Effector memory CD4-positive, alpha-beta T cell (primary cell): ENCODE measurements at places on chromosomes 12 and 14.
A peak's percentile ranks its signal among the peaks of the same experiment; 100 is the strongest.

DNA sequence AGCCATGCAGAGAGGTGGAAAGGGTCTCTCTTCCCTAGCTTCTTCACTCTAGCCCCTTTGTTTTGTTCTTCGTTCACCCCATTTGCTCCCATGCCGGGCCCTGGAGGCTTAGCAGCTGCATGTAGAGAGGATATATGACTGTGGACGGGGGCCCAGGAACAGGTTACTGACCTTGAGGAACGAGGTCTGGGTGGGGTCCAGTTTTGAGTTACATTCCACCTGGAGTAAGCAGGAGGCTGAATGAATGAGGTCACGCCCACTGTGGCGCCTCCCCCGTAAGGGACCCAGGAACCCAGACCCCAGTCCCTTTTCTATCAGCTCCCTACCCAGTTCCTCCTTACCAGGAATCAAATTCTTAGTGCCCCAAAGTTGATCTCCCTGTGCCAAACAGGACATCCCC lies 6.6 kb downstream of the NDRG2 start:
- DNase-seq = no peak

GRCh38 chr14:68718023-68718990 lies 74.6 kb downstream of the ZFP36L1 start:
- DNase-seq = no peak

DNA sequence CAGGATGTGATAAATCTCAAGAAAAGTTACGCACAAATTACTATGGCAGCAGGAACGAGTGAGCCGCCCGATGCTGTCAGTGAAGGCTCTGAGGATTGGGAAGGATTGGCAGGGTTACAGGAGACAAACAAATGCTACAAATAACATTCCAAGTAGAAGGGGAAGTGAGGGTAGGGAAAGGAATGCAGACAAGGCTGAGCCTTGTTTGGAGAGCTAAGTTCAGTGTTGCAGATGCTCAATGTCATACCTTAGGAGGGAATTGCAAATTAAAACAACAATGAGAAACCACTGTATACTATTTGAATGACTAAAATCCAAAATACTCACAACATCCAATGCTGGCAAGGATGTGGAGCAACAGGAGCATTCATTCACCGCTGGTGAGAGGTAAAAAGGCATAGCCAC lies 1.3 kb downstream of the CLEC9A start:
- DNase-seq = no peak

DNA sequence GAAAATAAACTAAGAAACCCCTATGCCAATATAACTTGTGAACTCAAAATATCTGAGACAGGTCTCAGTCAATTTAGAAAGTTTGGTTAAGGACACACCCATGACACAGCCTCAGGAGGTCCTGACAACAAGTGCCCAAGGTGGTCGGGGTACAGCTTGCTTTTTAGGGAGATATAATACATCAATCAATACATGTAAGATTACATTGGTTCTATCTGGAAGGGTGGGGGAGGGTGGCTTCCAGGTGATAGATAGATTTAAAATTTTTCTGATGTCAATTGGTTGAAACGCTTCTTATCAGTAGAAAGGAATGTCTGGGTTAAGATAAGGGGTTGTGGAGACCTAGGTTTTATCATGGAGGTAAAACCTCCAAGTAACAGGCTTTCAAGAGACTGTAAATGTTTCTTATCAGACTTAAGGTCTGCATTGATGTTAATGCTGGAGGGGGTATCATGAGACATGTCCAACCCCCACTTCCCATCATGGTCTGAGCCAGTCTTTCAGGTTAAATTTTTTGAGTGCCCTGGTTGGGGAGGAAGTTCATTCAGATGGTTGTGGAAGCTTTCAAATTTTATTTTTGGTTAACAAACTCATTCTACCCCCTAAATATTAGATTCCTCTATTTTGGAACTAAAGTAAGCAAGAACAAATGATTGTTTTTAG lies 82.0 kb upstream of the RASSF8 start:
- DNase-seq = no peak

GRCh38 chr12:14665354-14666348 lies 30.7 kb downstream of the GUCY2C start:
- no peak for DNase-seq

GRCh38 chr14:73457041-73457923 lies 1.1 kb downstream of the NUMB start:
- peak; percentile 0 for DNase-seq

DNA sequence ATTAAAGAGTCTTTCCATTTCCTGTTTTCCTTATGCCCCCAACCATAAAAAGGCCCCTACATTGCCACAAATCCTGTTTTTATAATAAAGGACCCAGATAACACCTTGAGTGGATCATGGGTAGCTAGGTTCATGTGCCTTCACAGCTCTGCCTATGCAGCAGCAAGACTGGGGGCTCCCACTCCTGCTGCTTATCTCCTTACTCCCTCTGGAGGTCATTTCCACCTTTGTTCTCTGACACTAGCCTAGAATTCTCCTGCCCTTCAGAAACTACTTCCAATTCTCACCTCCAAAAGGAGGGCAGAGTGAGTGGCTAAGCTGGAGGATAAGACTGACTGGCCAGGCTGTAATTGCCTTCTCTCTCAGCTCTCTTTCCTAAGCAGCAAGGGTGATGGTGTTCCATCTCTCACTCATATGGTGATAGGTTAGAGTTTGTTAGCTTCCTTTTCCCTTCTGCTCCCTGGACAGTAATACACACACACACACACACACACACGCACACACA lies 20.0 kb upstream of the STAC3 start:
- DNase-seq = no peak

DNA sequence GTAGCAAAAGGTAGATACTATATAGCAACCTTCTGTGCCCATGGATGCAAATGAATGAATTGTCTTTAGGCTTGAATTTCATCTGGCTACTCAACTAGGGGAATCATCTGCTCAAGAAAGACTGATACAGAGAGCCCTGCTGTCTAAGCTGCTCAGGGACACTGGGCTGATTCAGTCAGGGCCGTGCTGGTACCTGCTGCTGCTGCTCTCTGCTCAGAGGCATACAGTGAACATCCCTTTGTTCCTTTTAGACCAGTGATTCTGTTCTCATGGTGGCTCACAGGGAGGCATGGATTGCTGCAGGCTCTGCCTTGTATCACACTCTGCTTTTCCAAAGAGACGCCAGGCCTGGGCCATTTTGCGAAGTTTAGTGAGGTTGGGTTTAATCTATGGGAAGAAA lies 14.1 kb downstream of the EIF2B2 start:
- no peak for DNase-seq
